ENCODE measurements at places on chromosomes 1 and 21.

GRCh38 chr1:14740016-14740415, 141.5 kb downstream of the KAZN start:
- no peak for DNase-seq

DNA sequence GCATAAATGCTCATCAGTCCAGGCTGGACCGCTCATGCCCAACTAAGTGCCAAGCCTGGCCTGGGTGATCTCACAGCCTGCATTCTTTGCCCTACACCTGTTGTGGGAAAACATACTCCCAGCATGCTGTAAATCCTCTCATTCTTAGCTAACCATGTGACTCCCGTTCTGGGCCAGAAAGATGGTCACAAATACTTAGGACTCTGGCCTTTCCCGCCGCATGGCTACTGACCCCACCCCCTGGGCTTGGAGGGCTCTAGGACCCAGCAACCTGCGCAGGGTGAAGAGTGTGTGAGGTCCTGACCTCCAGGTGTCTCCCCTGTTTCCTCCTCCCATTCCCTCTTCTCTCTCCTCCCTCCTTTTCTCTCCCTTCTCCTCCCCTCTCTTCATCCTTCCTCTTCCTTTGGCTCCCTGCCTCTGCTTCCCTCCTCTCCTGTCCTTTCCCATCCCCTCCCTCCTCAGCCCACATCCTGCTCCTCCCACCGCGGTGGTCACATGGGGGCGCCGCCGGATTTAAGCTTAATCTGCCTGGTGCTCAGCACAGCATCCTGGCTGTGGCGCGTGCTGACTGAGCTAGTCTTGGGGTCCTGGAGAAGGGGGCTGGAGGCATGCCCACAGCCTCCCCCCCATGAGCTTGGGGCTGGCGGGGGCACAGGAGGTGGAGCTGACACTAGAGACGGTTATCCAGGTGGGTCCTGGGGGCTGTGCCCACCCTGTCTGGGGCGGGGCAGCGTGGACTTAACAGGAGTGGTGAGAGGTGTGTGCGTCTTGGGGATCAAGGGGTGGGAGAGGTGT, at the start of gene CROCC:
Gene CROCC (plus strand): TSS at position 541 of the 795 bp plus-strand sequence. CDS start 88 bp downstream, at position 629.
- no peak for DNase-seq

GRCh38 chr1:58158506-58159433, 387.8 kb downstream of the OMA1 start:
- no peak for DNase-seq

DNA sequence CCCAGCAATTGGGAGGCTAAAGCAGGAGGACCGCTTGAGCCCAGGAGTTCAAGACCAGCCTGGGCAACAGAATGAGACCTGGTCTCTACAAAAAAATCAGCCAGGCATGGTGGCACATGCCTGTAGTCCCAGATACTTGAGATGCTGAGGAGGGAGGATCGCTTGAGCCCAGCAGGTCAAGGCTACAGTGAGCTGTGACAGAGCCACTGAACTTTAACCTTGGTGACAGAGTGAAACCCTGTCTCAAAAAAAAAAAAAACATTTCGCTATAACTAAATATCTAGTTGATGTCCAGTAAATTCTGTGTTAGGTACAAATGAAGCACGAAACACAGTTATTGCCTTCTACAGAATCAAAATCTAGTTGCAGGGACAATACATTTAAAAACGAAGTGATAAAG, 95.7 kb upstream of the HP1BP3 start:
- no peak for DNase-seq

DNA sequence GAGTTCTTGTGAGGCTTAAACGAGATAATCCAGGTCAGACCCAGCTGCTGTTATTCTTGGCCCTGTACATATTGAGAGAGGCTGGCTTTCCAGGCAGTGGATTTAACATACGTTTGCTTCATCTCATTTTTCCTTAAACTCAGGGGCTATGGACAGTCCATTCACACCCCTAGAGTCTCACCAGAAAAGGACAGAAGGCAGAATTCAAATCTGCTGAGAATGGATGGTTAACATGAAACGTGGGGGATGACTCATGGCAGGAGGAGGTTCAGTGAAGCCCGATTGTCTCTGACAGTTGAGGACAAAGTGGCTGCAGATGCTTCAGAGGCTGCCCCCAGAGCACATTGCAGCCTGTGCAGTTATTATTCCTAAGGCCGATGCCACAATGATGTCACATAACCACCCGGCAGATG, 39.5 kb downstream of the TGFB2 start:
- peak; percentile 66 for DNase-seq

- DNase-seq = peak; percentile 92
Measured at GRCh38 chr1:95043141-95043980, 29.4 kb downstream of the ALG14 start.

Data from GM23248 (cell line).